ENCODE measurements at places on chromosomes 2 and 18. TPM values are rescaled to one million over a fixed set of nuclear protein-coding genes. Genes with fewer than 3 reads are reported as not detected.

DNA sequence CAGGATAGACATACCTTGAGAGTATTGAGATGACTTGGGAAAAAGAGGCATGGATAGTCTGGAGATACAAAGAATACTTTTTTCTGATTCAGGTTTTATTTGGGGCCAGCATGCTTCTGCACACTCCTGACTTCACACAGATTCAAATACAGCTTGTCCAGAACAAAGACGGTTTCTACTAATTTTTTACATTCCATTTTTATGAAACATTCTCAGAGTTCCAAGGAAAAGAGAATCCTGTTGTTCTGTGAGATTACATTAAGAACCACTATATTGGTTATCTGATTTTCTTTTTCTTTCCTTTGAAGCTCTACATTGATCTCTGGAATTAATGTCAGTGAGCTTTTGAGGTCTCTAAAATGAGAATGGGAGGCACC is 41.0 kb downstream of the PTPRM start:
- DNase-seq, result no peak

DNA sequence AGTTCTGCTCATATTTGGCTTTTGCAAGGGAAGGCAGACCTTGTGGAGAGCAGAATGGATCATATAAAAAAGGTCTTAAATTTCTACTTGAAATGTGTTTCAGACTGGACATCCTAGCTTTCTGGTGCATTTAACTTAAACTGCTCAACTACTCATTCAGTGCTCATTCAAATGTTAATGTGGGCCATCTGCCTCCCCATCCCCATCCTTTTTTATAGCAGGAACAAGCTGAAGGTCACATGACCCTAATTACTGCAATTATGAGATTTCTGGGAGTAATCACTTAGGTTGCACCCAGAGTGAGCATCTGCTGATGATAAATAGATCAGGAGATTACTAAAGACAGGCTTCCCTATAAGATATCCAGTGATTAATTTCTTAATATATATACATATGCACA is 96.1 kb downstream of the MAP2 start:
- no peak for DNase-seq

DNA sequence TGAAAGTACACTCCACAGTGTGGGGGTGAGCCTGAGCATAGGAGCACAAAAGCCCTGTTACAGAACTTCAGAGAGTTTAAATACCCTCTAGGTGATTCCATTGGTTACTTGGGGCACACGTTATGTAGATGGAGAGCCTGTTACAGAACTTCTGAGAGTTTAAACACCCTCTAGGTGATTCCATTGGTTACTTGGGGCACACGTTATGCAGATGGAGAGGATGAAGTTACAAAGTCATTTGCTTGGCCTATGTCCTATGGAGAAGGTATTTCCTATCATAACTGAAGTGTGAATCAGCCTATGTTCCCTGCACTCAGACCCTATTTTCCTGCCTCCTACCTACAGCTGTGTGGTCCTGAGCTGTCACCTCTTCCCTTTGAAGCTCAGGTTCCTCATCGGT is 3.8 kb upstream of the CAPN10 start:
- DNase-seq, result no peak

DNA sequence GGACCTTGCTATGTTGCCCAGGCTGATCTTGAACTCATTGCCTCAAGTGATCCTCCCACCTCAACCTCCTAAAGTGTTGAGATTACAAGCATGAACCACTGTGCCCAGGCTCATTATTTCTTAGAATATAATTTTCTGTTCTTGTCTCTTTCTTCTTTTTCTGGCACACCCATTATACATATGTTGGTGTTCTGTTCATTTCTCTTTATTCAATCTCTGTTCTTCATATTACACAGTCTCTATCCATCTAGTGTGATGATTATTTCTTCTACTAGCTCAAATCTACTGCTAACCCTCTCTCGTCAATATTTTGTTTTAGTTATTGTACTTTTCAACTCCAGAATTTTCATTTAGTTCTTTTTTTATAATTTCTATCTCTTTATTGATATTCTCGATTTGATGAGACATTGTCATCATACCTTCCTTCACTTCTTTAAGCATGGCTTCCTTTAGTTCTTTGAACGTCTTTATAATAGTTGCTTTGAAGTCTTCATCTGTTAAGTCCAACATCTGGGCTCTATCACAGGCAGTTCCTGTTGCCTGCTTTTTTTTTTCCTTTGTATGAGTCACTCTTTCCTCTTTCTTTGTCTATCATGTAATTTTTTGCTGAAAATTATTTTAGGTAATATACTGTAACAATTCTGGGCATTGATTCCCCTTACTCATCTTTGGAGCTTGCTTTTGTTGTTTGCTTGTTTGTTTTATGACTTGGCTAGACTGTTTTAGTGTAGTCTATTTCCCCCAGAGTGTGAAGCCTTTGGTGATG is 196.4 kb upstream of the NABP1 start:
- DNase-seq, result no peak

GRCh38 chr2:66836851-66837250 is 401.9 kb downstream of the MEIS1 start:
- DNase-seq, result no peak

DNA sequence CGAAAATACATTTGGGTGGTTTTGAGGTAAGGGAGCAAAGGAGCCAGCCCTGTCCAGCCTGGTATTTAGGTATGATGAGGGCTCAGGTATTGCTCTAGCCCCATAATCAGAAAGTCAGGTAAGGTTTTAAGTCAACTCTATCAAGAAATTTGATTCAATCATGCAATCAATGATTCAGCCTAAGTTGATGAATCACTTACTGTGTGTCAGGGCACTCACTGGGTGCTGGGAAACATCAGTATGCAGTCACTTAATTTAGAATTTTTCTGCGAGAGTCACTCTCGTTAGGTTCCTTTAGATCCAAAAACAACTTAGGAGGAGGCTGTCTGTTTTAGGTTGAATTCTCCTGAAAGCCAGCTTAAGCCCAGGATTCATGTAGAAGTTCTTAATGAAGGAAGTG is 17.7 kb upstream of the SERPINB2 start:
- no peak for DNase-seq

Gene OSR1
- total RNA-seq, result 1.3 TPM

DNA sequence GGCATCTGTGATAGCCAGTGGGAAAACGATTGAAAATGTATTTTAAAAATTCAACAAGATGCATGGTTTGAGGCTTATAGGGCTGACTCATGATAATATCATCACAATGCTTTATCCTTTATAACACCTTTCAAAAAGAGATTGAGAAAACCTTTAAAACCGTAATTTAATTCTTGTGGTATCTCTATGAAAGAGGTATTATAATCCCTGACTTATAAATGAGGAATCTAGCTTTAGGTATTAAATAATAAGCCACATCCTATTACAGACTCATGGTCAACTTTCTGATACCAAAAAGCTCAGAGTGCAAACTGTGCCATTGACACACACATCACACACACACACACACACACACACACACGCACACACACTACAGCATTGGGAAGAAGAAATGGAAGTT is 134.6 kb upstream of the RAB12 start:
- no peak for DNase-seq

Gene MC5R
- not detected for total RNA-seq

DNA sequence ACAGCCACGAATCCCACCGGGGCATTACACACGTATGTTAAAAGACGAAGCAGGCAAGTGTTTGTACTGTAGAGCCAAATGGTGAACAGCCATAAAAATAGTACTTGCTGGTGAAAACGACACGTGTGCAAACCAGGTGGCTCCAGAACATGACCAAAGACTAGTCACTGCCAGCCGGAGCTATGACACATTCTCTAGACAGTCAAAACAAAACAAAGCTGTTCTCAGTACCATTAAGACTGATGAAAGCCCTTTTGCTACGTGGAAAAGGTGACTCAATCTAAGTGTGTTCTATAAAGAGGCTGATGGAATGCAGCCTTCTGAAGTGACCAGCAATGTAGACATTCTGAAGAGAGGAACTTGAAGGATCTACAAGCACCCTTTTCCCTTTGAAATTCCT is 367.7 kb upstream of the NETO1 start:
- peak; percentile 83 for DNase-seq

DNA sequence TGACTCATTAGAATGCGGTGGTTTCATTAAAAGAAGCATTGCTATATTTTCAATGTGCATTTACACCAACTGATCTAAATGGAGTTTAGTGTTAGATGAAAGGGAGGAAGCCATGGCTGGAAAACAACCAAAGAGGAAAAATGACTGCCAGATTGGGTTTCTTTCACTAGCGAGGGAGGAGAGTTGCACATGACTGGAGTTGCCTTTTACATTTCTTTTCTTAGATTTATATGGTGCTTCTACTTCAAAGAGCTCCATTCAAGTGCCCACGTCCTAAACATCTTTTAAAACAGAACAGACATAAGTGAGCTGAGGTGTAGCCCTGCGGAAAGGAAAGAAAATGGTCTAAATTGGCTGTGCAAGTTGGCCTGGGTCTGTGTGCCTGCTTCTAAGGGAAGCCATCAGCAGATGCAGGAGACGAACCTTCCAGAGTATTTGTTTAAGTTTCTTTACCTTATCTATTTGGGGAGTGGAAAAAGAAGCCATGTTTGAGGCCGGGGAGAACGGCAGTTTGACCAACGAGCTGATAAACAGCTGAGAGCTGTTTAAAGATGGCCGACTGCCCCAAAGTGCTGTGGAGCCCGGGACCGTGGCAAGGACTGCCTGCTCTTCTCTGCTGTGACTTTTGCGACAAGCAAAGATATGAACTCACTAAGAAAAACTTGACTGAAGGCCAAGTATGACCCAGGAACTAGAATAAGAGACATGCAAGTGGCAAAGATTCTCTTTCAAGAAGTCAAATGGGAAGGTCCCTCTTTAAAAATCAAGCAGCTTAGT is 327.0 kb downstream of the ZNF516 start:
- DNase-seq, result no peak

Gene ARHGAP15
- 0.15 TPM for total RNA-seq

GRCh38 chr2:147460155-147460554 is 384.7 kb upstream of the ACVR2A start:
- no peak for DNase-seq

GRCh38 chr2:203869223-203870042 is 1.9 kb downstream of the CTLA4 start:
- no peak for DNase-seq

Gene TMEM178A
- not detected for total RNA-seq

Gene DGKD
- total RNA-seq, result 33.4 TPM

GRCh38 chr2:120254178-120254577 is 1.5 kb downstream of the RALB start:
- DNase-seq, result no peak

Gene MARCO
- not detected for total RNA-seq

DNA sequence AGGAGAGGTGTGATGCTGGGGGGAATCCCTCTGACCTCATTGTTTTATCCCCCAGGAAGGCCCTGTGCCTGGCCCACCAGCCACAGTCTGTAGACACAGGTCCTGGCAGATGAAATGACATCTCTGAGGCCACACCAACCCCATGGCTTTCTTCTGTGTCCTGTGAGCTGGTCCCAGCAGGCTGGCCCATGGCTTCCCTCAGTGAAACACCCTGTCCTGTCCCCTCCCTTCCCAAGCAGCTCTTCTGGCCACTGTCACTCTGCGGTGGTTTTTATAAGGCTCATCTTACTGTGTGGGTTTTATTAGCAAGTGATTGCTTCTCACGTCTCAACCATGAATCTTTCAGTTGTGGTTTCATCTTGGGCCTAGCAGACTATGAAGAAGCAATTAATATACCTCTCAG is 102.8 kb upstream of the STPG4 start:
- DNase-seq, result no peak

Gene FSIP2
- total RNA-seq, result under 0.01 TPM

Gene C2orf66
- not detected for total RNA-seq

Gene ABCG5
- total RNA-seq, result not detected

GRCh38 chr2:42784204-42784880 is 8.0 kb downstream of the HAAO start:
- no peak for DNase-seq

Gene STARD6
- total RNA-seq, result not detected

DNA sequence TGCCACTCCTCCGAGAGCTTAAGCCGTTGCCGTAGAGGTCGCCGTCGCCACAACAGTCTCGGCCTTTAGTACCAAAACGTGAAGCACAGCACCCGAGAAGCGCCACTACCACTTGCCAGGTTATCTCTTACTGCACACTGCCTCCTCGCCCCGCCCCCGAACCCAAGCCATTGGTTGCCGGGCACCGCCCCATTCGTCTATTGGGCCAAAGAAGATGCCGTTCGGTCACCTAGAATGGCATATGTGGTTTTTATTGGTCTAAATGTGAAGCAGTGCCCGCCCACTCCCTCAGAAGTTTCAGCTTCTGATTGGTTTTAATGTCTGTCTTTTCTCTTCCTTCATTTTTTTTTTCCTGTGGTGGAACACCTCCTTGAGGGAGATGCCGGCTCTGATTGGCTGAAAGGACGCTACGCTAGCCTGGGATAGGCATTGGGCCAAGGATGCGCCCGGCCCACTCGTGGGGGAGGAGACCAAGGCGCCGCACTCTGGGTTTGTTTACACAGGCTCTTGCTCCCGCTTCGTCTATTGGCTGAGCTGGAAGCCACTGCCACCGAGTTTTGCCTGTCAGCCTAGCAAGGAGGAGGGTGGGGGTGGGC is at the start of gene PAIP2B:
PAIP2B (minus strand) TSS at position 139 of the 596 bp plus-strand sequence. CDS start 24,514 bp downstream, outside the sequence.
- DNase-seq, result peak; percentile 99

GRCh38 chr2:203960811-203961210 is 24.2 kb downstream of the ICOS start:
- DNase-seq, result no peak

DNA sequence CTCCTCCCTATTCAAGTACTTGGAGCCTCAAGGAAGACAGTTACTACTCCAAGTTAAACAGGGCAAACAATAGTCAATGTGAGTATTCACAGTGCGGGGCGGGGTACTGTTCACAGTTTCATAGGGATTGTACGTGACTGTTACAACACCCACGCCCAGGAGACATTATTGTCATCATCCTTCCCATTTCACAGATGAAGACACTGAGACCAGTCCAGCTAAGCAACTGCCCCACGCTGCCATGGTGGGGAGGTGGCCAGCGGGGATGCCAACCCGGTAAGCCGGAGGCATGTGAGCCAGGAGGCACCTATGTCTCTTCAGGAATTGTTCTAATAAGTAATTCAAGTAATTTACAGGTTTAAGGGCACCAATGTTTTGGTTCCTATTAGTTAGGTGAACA is 982 bp downstream of the HJURP start:
- DNase-seq, result peak; percentile 7

DNA sequence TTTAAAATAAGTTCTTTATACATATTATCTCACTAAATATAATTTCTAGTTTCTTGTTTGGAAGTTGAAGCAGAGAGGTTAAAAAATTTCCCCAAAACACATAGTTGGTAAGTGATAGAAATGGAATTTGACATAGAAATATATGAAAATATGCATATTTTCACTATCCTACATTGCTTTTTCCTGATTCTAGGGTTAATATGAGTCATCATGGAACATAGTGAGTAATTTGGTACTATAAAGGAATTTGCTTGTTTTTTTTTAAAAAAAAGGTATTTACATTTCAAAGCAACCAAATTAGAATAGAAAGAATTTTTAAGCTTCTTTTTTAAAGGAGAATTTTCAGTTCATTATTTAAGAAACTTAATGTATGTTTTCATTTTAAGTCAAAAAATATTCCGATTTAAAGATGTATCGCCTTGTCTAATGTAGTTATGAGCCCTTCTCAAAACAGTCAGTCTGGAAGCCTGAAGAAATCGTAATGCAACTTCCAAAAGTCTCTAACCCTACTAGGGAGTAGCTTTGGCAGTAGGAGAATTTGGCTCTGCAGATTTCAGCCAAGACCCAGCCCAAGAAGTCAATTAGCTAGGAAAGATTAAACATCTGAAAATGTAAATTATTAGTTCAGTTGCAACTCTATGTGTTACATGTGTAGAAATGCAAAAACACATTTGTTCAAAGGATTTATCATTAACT is 147.3 kb downstream of the RDH14 start:
- DNase-seq, result no peak

Data from H4 (cell line).